ENCODE measurements at places on chromosomes 2 and 18.

DNA sequence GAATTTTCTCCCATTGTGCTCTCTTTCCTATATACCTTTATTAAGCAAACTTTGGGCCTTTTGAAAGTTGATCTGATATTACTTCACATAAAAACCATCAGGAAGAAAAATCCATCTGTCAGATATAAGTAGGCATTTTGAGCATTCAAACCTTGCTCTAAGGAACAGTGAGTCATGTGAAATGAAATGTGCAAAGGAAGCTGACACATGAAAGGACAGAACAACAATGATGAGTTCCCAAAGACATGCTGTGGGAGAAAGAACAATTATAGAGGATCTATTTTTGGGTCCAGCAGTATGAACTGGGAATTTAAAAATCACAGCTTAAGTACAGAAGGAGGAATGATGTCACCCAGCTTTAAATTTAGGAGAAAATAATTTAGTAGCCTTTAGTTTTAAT, 18.1 kb downstream of the CALCRL start:
- DNase-seq = no peak

DNA sequence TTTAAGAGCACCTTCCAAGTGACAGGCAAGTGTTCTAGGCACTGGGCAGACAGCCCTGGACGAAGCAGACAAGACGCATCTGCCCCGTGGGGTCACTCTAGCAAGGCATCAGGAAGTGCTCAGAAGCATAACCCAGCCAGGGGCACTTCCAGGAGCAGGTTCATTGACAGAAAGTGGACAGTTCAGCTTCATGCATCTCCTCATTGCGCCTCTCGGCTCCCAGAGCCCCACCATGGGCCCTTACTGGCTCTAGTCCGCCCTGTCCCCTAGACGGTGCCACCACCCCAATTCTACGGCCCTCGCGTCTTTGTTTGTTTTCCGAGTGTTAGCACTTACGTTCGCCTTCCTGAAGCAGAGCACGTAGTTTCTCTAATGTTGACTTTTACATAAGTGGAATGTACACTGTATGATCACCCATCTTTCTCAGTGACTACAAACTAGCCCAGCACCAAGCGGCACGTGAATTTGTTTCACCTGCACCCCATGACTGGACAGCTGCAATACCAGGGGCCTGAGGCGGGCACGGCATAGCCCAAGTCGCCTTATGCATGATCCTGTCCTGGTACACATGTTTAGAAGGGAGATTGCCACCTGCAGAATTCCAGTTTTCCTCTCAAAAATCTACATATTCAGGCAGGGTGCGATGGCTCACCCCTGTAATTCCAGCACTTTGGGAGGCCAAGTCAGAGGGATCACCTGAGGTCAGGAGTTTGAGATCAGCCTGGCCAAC, 33.2 kb downstream of the SNED1 start:
- no peak for DNase-seq

GRCh38 chr2:205889114-205889513, 196.9 kb downstream of the INO80D start:
- DNase-seq = no peak

DNA sequence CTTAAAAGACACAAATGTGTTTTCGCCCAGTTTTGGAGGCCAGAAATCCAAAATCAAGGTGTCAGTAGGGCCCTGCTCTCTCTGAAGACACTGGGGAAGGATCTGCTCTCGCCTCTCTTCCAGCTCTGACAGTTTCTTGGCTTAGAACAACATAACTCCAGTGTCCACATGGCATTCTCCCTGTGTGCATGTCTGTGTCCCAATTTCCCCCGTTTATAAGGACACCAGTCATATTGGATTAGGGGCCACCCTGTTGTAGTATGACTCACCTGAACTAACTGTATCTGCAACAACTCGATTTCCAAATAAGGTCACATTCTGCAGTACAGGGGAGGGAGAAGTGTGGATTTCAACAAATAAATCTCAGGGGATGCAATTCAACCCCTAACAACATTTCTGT, 263.2 kb downstream of the SS18 start:
- DNase-seq = no peak

- DNase-seq = no peak
Measured at GRCh38 chr2:117712684-117713083, 101.8 kb upstream of the DDX18 start.

DNA sequence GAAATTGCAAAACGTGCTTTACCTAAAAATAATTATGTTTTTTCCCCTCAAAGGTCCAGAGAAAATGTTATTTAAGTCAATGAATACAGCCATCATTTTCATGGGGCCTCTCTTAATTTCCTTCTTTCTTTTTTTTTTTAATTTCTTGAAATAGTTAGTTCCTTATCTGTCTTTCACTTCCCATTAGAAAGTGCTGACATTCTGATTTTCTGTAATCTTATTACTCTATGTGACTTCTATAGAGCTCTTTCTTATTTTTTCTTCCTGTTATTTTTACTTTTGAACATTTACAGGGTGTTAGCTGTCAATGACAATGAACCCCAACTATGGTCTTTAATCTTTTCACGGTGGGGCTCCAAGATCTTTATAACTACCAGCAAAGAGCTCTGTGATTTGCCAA, 30.0 kb downstream of the CTLA4 start:
- no peak for DNase-seq

DNA sequence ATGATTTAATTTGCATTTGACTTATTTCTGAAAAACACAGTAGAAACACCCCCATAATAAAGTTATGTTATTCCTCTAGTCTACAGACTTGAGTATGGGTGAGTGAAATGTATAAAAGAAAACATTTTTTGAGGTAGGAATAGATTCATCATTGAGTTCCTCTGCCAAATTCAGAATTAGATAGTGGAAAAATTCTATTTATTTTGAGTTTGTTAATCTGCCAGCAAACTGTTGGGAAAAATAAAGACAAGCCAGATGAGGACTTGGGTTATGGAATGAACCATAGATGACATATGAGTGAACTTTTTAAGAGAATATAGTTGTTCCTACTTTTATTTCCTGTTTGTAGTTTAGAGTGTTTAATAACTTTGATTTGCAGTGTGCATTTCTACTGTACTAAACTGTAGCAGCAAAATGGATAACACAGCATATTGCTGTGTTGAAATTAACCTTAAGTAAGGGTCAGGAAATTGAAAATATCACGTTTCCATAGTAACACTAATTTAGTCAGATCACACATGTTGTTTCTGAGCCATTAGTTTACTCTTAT, 35.6 kb upstream of the PNPT1 start:
- no peak for DNase-seq

- no peak for DNase-seq
Measured at GRCh38 chr2:25030702-25031101, 11.2 kb upstream of the EFR3B start.

All from activated T-helper 9 cell treated with anti-CD3 and anti-CD28 coated beads, Interleukin-2, amount 50 U/mL, for 16 hours (primary cell).